ENCODE measurements at places on chromosomes 16 and 17.
A peak's percentile ranks its signal among the peaks of the same experiment; 100 is the strongest.

DNA sequence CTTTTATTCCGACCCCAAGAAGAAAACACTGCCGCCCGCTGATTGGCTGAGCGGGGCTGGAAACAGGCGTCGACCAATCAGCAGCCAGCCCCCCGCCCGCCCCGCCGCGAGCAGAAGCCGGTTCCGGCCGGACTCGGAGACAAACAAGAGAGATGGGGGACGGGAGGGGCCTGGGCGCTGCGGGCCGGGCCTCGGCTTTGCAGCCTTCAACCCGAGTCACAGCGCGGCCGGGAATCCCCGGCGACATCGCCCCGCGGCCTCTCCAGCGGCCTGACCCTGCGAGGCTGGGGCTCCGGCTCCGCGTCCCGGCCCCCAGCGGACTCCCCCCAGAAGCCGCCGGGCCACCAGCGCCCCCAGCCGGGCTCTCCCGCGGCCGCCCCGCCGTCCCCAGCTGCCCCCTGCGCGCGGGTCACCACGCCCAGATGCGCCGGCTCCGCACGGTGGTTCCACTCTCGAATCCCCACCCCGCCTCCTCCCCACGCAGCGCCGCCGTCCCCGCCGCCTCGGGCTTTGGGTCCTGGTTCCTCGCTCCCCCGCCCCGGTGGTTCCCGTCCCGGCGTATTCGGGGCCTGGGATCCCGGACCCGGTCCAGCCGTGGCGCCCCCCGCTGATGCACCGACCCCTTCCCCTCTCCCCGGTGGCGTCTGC is 346 bp upstream of the SLC43A2 start:
- H3K36me3 ChIP-seq, result no peaks in the 10 kb centered on the region
- H3K27me3 ChIP-seq, result no peaks in the 10 kb centered on the region
- no peak for DNase-seq
- peak overlapping the region; percentile 44 for H3K27ac ChIP-seq
- peaks cover 8% of the 10 kb centered on the region for H3K4me1 ChIP-seq

DNA sequence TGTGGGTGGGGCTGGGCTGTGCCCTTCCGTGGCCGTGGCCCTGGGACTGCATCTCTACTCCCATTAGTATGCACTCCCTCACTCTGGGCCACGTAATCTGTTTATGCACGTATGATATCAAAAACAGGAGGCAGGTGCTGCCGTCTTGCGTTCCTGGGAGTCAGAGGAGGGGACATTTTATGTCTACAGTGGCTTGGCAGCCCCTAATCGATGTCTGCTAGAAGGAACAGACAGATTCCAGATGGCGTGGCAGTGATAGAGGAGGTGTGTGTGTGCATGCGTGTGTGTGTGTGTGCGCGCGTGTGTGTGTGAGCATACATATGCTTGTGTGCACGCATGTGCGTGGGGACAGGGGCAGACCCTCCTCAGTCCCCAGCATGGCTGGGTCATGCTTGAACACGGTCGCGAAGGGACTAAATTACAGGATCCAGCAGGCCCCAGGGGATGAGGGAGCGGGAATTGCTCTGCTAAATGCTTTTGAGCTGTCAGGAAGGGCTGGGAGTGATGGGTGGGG is 44.7 kb downstream of the SREBF1 start:
- H3K4me3 ChIP-seq, result no peak overlapping the region
- no peak overlapping the region for H3K27ac ChIP-seq
- H3K36me3 ChIP-seq, result no peaks in the 10 kb centered on the region
- peaks cover 23% of the 10 kb centered on the region for H3K4me1 ChIP-seq
- DNase-seq, result no peak

DNA sequence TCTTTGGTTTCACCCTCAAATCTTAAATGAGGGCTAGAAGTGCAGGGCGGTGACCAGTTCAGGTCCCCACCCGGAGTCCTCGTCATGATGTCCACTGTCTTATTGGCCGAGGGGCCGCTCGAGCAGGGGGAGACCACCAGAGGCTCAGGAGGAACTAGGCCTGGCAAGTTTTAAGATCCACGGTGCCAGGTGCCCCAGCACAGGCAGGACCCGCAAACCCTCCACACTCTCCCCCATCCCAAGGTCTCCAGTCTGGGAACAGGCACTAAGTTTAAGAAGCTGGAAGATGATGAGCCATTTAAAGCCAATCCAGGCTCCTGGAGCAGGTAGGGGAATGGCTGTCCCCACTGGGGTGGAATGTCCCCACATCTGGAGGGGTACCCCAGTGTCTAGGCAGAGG is 4.1 kb downstream of the DLX3 start:
- H3K4me1 ChIP-seq, result peaks cover 33% of the 10 kb centered on the region
- H3K27ac ChIP-seq, result no peak overlapping the region
- H3K4me3 ChIP-seq, result no peak overlapping the region
- H3K27me3 ChIP-seq, result no peaks in the 10 kb centered on the region
- no peaks in the 10 kb centered on the region for H3K36me3 ChIP-seq
- DNase-seq, result no peak

- no peaks in the 10 kb centered on the region for H3K4me1 ChIP-seq
- no peak overlapping the region for H3K27ac ChIP-seq
- H3K27me3 ChIP-seq, result no peaks in the 10 kb centered on the region
- no peak for DNase-seq
- H3K36me3 ChIP-seq, result no peaks in the 10 kb centered on the region
Measured at GRCh38 chr16:2350500-2350899, 10.0 kb upstream of the ABCA3 start.

GRCh38 chr17:80415626-80416137 is 715 bp downstream of the ENDOV start:
- no peaks in the 10 kb centered on the region for H3K36me3 ChIP-seq
- peak overlapping the region; percentile 97 for H3K27ac ChIP-seq
- no peaks in the 10 kb centered on the region for H3K27me3 ChIP-seq
- peaks cover 11% of the 10 kb centered on the region for H3K4me1 ChIP-seq

DNA sequence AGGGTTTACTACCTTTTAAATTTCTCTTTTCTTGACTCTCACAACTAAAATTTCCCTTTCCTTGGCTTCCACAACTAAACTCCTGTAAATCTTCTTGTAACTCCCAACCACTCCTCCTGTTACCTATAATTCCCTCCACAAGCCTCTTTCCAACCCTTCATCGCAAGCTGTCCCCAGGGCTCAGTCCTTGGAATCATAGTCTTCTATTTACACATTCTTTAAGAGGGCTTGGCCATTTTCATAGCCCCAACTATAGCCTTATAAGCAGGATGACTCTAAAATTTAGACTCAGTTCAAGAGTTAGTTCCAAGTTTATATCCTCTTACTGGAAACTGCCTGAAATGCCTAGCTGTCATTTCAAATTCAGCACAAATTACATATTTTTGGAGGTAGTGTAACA is 23.9 kb downstream of the GLG1 start:
- H3K27ac ChIP-seq, result no peak overlapping the region
- H3K4me3 ChIP-seq, result no peak overlapping the region

DNA sequence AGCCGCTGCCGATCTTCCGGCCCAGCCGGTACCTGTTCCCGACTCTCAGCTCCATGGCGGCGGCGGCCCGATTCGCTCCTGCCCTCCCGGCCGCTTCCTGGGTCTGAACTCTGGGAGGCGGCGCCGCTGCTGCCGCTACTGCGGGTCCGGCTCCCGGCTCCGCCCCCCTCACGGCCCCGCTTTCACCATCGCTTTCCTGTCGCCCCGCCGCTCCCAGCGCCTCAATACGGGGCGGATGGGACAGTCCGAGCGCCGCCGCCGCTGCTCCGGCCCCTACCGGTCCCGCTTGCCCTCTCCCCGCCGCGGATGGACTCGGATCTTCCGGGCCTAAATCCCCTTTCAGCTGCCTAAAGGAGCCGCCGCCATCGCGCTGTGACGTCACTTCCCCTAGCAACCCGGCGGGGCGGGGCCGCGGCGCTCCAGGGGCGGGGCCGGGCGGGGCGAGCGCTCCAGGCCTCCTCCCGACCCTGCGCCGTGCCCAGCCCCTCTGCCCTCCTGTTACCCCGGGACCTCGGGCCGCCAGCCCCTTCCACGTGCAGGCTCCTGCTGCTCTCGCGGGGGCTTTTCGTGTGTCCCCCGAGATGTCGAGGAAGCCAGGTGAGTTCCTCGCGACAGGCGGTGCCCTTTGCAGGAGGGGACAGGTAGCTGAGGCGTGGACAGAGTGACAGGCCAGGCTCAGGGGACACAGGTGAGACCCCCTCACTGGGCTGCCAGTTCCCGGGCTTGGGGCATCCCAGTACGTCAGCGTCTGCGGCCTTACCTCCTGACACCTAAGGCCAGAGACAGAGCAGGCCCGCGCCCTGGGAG is at the start of gene CSNK1D:
TSS of gene CSNK1D (minus strand) at position 374 of the 807 bp plus-strand sequence. CDS start at position 55, 319 bp downstream.
- H3K4me3 ChIP-seq, result peak within 1 kb of the TSS; percentile 80
- peaks cover 53% of the 10 kb centered on the region for H3K4me1 ChIP-seq
- peak within 1 kb of the TSS; percentile 90 for H3K27ac ChIP-seq
- no peak for DNase-seq
- no peaks in the 10 kb centered on the region for H3K27me3 ChIP-seq

GRCh38 chr17:74212209-74212912 is 1.0 kb upstream of the TTYH2 start:
- peak overlapping the region; percentile 78 for H3K27ac ChIP-seq
- H3K27me3 ChIP-seq, result no peaks in the 10 kb centered on the region
- H3K4me3 ChIP-seq, result peak overlapping the region; percentile 89
- peaks cover 50% of the 10 kb centered on the region for H3K4me1 ChIP-seq
- peaks cover 5% of the 10 kb centered on the region for H3K36me3 ChIP-seq

- no peak overlapping the region for H3K27ac ChIP-seq
- H3K4me3 ChIP-seq, result no peak overlapping the region
- no peaks in the 10 kb centered on the region for H3K27me3 ChIP-seq
Measured at GRCh38 chr16:2231016-2231931, 5.0 kb upstream of the DNASE1L2 start.

DNA sequence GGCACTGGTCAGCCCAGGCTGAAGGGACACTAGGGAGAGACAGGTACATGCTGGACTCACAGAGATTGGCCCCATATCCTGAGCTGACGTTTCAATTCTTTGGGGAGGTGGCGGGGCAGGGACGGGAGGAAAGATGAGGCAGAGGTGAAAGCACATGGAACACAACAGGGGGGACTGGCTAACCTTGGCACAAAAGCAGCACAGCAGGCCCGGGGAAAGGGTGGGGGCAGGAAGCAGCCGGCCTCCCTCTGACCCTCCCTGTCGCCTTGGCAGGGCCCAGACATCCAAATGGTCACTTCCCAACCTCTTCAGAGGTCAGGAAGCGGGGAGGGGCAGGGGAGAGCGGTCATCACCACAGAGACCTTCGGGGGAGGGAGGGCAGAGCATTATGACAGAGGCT is 6.6 kb downstream of the VAT1 start:
- no peak overlapping the region for H3K27ac ChIP-seq
- no peak for DNase-seq
- no peaks in the 10 kb centered on the region for H3K36me3 ChIP-seq
- H3K4me3 ChIP-seq, result no peak overlapping the region
- peaks cover 20% of the 10 kb centered on the region for H3K4me1 ChIP-seq

- H3K4me1 ChIP-seq, result peaks cover 18% of the 10 kb centered on the region
- peak within 1 kb of the TSS; percentile 94 for H3K27ac ChIP-seq
- H3K27me3 ChIP-seq, result no peaks in the 10 kb centered on the region
- no peaks in the 10 kb centered on the region for H3K36me3 ChIP-seq
Measured at GRCh38 chr16:4474192-4474961, at the start of gene NMRAL1. Gene NMRAL1 (minus strand): TSS chr16:4474625. CDS start chr16:4474132, 493 bp downstream.

- DNase-seq, result no peak
- H3K4me3 ChIP-seq, result no peak overlapping the region
- no peaks in the 10 kb centered on the region for H3K4me1 ChIP-seq
- H3K36me3 ChIP-seq, result no peaks in the 10 kb centered on the region
- H3K27me3 ChIP-seq, result no peaks in the 10 kb centered on the region
- H3K27ac ChIP-seq, result no peak overlapping the region
Measured at GRCh38 chr17:40961591-40961990, 5.2 kb downstream of the KRT39 start.

- DNase-seq, result no peak
- H3K27me3 ChIP-seq, result no peaks in the 10 kb centered on the region
- H3K4me1 ChIP-seq, result no peaks in the 10 kb centered on the region
Measured at GRCh38 chr16:88298833-88299745, 83.7 kb upstream of the ZNF469 start.

DNA sequence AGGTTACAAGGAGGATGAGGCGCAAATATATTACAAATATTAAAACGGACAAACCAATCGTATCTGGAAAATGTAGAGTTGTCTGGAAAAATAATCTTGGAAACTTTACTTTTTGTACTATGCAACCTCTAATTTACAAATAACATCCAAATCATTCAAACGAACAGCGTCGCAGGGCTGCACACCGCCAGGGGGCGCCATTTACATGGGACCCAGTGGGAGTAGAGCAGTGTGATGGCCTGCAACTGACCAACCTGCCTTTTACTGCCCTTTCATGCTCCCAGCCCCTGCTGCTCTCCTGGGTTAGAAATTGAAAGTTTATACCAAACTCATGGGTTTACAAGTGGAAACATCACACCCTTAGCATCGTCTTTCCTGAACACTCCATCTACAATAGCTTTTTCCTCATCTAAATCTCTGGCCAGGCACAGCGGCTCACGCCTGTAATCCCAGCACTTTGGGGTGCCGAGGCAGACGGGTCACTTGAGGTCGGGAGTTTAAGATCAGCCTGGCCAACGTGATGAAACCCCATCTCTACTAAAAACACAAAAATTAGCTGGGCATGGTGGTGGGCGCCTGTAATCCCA is 10.0 kb downstream of the PITPNC1 start:
- H3K4me3 ChIP-seq, result no peak overlapping the region
- no peaks in the 10 kb centered on the region for H3K36me3 ChIP-seq
- H3K27ac ChIP-seq, result peak overlapping the region; percentile 62
- peaks cover 41% of the 10 kb centered on the region for H3K4me1 ChIP-seq

DNA sequence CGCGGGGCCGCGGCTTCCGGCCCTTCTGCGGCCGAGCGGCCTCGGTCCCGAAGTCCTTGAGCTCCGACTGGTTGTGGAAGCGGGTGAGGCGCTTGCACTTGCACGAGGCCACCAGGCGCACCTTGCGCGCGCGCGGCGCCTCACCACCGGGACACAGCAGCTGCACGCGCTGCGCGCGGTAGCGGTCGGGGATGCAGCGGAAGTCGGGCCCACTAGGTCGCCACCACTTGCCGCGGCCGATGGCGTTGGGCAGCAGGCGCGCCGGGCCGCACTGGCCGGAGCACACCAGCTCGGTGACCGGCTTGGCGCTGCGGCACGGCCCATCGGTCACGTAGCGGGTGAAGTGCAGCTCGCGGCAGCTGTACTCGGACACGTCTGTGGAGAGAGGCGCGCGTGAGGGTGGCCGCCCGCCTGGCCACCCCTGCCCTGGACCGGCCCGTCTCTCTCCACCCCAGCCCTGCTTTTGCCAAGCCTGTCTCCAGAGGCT is 3.2 kb downstream of the SOST start:
- H3K27ac ChIP-seq, result no peak overlapping the region
- peak overlapping the region; percentile 18 for H3K4me3 ChIP-seq
- DNase-seq, result no peak
- H3K27me3 ChIP-seq, result no peaks in the 10 kb centered on the region
- H3K36me3 ChIP-seq, result no peaks in the 10 kb centered on the region

GRCh38 chr16:401468-402348 is at the start of gene DECR2:
Gene DECR2 (plus strand): TSS chr16:401885. CDS start chr16:401964, 79 bp downstream.
- peak within 1 kb of the TSS; percentile 94 for H3K27ac ChIP-seq
- H3K36me3 ChIP-seq, result no peaks in the 10 kb centered on the region
- peak within 1 kb of the TSS; percentile 67 for H3K4me3 ChIP-seq

- peak overlapping the region; percentile 43 for H3K4me3 ChIP-seq
- H3K27ac ChIP-seq, result peak overlapping the region; percentile 57
- H3K4me1 ChIP-seq, result peaks cover 17% of the 10 kb centered on the region
- no peaks in the 10 kb centered on the region for H3K36me3 ChIP-seq
Measured at GRCh38 chr16:1331712-1332617, 1.5 kb upstream of the BAIAP3 start.

- no peaks in the 10 kb centered on the region for H3K4me1 ChIP-seq
- no peak overlapping the region for H3K27ac ChIP-seq
- no peaks in the 10 kb centered on the region for H3K36me3 ChIP-seq
- peak overlapping the region; percentile 47 for H3K4me3 ChIP-seq
- no peaks in the 10 kb centered on the region for H3K27me3 ChIP-seq
- DNase-seq, result peak; percentile 87
Measured at GRCh38 chr16:24516900-24517669, 22.3 kb upstream of the RBBP6 start.

GRCh38 chr16:81888520-81889394 is 109.7 kb downstream of the PLCG2 start:
- H3K27ac ChIP-seq, result no peak overlapping the region
- no peaks in the 10 kb centered on the region for H3K4me1 ChIP-seq
- no peak overlapping the region for H3K4me3 ChIP-seq

Data from Panc1 (cell line).